Left lung (tissue), 14 donors: ENCODE measurements at places on chromosomes 3 and 15. TPM values are rescaled to one million over a fixed set of nuclear protein-coding genes. Genes with fewer than 3 reads are reported as not detected.

Gene RAD51
- total RNA-seq = 4.8 TPM

Gene TRIP4
- total RNA-seq = 24.6 TPM

Gene SELENOK
- 34.7 TPM for total RNA-seq

Gene TGM4
- total RNA-seq = not detected

Gene MGLL
- 214 TPM for total RNA-seq

Gene SNTN
- 9.6 TPM for total RNA-seq

Gene STAB1
- 334 TPM for total RNA-seq

Gene DUOX2
- total RNA-seq = 2.7 TPM

Gene CRABP1
- total RNA-seq = not detected

Gene SNRPN
- total RNA-seq = 67.4 TPM

Gene SKIC8
- 36.1 TPM for total RNA-seq

Gene KBTBD13
- not detected for total RNA-seq

Gene P2RY12
- total RNA-seq = 4.0 TPM

Gene RYK
- 44.7 TPM for total RNA-seq

Gene NBEAL2
- total RNA-seq = 99.6 TPM

Gene GOLGA8T
- not detected for total RNA-seq

Gene SPATA12
- total RNA-seq = 0.21 TPM

Gene EPHB3
- total RNA-seq = 8.1 TPM

Gene CHRM5
- total RNA-seq = not detected

Gene KNG1
- not detected for total RNA-seq

Gene ZPLD1
- 0.26 TPM for total RNA-seq

Gene PTPRG
- 88.4 TPM for total RNA-seq

Gene AMIGO3
- not detected for total RNA-seq

Gene CILP
- total RNA-seq = 1.4 TPM

Gene AADACL2
- not detected for total RNA-seq

Gene SLC22A14
- total RNA-seq = 0.18 TPM

Gene LRRC2
- total RNA-seq = 0.47 TPM

Gene CFAP100
- 8.2 TPM for total RNA-seq

Gene SERINC4
- 0.12 TPM for total RNA-seq
